NCI-H1930 (cell line): ENCODE measurements at places on chromosomes 2 and 18.

GRCh38 chr18:14942275-14942674 is 194.3 kb downstream of the ANKRD30B start:
- DNase-seq, result no peak

GRCh38 chr2:218137514-218137913 is 11.7 kb downstream of the CXCR2 start:
- DNase-seq, result no peak

DNA sequence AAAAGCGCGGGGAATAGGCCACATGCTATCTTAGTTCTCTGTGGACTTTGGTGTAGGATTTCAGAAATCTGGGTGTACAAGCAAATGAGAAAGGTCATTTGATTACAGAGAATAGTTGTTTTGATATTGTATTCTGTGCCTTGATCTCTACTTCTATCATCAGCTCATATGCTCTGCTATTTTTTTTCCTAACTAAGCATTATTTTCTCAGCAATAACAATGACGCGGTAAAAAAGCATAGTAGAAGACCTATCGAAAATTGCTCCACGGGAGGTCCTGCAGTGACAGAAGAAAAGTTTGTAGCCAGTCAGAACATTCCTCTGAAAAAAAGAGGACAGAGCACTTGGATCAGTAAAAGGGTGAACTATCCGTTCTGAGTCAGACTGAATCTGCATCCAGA is 2.8 kb upstream of the SETBP1 start:
- no peak for DNase-seq

DNA sequence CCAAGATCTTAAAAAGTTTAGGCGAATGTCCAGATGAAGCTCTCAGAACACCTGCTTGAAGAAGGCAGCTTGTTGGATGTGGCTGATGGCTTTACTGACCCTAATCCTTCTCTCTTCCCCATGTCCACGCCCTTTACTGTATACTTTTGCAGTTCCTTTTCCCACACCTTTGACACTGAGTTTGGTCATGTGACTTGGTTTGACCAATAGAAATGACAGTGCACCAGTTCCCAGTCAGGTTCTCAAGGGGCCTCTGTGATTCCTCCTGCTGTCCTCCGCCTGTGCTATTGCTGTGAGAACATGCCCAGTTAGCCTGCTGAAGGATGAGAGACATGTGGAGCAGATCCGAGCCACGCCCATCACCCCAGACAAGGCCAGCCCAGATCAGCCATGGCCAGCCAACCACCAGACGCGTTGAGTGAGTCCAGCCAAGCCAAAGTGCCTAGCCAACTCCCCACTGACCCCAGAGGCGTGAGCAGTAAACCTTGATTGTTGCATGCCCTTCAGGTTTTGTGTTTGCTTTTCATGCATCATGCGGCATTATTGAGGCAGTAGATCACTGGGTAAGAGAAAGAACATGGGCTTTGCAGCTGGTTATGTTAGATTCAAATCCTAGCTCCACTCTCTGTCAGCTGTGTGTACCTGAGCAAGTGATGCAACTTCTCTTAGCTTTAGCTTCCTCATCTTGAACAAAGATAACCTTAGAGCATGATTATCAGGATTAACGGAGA is 258.0 kb upstream of the SIX2 start:
- DNase-seq, result no peak

GRCh38 chr18:24530630-24531111 is 70.2 kb downstream of the HRH4 start:
- no peak for DNase-seq

DNA sequence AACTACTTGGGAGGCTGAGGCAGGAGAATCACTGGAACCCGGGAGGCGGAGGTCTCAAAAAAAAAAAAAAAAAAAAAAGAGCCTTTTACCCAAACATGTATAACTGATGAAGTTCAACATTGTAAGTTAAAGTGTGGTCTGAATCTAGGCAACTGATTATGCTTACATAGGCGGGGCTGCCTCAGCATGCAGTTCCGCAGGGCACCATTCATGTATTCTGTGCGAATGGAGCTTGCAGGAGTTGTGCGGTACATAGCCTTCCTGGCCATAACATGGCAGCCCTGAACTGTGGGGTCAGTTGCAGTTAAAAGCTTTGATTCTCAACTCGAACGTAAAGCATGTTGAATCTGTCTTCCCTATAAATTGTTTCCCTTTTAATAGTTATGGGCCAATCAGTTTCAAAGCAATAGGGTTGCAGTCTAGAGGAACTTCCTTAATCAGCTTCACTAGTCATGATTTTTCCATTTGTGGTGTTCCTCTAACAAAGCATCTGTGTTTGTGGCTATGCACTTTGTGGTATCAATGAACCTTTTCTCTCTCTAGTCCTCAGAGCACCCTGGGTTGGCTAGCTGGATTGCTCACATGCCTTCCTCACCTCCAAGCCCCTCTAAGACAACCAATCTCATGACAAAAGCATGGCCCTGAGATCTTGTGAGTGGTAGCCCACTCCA is 30.6 kb upstream of the CEP68 start:
- DNase-seq, result no peak

GRCh38 chr18:12441475-12442034 is 33.8 kb downstream of the PRELID3A start:
- DNase-seq, result no peak

- no peak for DNase-seq
Observed at GRCh38 chr2:149562324-149562723, 25.3 kb downstream of the MMADHC start.

- DNase-seq, result no peak
Observed at GRCh38 chr18:2444201-2444875, 127.0 kb downstream of the METTL4 start.

DNA sequence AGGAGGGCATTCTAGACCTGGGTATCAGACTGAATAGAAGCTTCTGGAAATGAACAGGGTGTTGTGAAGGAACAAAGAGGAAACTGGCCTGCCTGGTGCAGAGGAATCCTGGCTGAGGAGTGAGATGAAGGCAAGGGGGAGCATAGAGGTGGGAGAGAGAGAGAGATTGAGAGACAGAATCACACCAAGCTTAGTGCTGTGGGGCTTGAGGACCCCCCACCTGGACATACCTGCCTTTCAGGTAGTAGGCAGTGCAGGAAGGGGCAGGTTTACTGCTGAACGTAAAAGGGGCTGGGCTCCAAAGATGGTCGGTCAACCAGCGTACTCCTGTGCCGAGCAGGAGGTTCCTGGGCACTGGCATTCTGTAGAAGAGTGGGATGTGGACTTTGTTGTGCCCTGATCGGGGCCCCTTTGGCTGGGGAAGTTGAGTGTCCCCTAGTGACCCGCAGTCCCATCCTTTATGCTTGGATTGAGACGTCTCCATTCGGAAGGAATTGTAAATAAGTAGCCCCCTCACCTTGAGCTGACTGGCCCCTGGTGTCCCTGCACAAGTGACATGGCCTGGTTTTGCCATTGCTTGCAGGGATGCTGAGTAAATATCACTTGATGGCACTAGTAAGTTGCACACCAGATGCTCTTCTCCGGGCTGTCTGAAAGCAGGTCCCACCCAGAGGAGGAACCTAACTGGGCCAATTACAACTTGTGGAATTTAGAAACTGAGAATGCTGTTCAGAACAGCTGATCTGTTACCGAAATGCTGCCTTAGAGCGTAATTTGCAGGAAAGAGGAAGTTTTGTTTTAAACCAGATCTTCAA is 1.4 kb downstream of the UBE2F start:
- DNase-seq, result no peak

GRCh38 chr2:139214801-139215200 is 434.6 kb upstream of the NXPH2 start:
- DNase-seq, result no peak

DNA sequence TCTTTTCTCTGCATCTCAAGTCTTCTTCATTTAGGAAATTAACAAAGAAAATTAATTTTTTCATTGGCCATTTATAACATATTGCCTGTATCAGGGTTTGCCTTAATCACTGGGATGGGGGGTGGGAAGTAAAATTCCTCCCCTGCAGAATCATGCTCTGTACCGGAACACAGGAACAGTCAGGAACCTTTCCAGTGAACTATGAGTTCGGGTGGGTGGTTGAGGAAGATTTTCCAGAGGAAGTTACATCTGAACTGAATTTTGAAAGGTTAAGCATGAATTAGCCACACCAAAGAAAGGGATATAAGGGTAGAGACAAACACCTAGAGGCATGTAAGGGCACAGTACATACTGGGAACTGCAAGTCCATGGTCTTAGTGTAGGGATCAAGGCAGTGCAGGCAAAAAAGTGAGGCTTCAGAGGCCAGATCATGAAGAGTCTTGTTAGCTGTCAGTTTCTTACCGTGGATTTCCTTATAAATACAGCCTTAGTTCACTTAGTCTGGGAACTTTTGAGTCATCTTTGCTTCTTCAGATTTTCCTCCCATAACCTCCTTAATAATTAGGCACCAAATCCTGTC is 55.6 kb downstream of the FAM117B start:
- no peak for DNase-seq

GRCh38 chr2:8954990-8955389 is 48.5 kb downstream of the MBOAT2 start:
- DNase-seq, result no peak

DNA sequence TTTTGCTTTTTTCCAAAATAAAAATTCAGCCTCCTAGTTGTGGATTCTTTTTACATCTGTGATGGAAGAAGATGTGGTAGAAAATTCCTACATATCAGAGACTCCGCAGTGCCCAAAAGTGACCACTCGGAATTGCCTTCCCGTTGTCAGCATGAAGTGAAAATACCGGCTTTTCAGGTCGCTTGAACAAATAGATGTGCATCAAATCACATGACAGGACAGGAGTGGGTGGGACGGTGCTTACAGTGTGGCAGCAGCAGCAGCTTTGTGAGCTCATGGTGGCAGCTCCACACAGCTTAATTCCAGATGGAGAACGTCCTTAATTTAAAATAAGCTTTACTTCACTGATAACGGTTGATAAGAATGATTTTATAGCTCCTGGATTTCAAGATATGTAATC is 20.3 kb downstream of the SALL3 start:
- DNase-seq, result no peak

- no peak for DNase-seq
Observed at GRCh38 chr2:111046670-111047069, 74.0 kb upstream of the BCL2L11 start.

DNA sequence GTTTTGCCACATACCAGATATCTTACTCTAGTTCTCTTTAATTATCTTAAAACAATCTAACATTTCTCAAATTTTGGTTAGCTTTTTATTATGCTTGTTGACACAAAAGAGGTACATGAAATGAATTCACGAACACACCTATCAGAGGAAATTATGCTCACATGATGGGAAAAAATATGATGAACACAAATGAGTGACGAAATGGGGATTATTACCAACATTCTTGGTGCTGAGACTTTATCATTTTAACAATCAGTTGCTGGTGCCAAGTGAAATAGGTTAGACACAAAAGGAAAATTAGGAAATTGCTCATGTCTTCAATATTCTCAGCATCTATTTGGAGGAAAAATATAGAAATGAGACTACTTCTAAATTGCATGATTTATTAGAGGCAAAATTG is 944.7 kb upstream of the NRXN1 start:
- DNase-seq, result no peak

DNA sequence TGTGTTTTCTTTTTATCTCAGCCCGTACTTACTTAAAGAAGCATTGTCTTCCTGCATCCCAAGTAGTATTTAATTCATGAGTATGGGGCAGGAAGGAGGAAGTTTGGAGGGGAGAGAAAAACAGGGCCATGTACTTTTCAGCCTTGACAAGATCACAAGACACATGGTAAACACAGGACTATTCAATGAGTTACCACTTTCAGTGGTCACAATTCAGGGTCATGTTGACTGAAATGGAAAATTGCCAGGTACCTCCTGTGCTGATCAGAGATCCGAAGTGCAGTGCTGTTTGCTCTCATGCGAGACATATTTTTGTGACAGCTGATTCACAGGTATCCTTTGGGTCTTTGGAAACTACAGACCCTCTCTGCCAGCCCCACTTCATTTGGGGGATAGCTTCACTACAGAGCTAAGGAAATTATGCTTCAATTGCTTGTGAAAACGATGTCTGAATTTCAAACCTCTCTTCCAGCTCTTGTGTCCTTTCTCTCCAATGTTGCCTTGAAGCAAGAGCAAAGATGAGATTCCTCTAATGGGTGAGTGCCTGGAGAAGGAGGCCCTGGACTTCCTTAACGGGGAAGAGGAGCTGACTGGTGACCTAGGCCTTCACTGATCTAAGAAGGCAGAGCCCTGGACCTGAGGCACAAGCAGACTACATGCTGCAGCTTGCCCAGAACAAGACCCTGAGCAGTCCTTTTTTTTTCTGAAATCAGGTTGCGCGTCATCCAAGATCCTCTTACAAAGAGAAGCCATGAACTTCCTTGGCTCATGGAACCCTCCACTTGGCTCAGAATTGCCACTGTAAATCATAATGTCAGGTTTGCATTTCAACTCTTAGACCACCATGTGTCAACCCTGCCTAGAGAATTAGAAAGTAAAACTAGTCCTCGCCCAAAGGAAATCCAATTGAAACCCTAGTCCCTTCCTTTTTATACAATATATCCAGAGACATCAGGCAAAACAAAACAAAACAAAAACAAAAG is 44.1 kb downstream of the EVA1A start:
- DNase-seq, result no peak

GRCh38 chr2:170525566-170525900 is 189.6 kb upstream of the SP5 start:
- no peak for DNase-seq

- DNase-seq, result no peak
Observed at GRCh38 chr2:176805345-176805744, 407.2 kb upstream of the HNRNPA3 start.

- DNase-seq, result no peak
Observed at GRCh38 chr2:130302164-130302886, 40.4 kb upstream of the IMP4 start.

DNA sequence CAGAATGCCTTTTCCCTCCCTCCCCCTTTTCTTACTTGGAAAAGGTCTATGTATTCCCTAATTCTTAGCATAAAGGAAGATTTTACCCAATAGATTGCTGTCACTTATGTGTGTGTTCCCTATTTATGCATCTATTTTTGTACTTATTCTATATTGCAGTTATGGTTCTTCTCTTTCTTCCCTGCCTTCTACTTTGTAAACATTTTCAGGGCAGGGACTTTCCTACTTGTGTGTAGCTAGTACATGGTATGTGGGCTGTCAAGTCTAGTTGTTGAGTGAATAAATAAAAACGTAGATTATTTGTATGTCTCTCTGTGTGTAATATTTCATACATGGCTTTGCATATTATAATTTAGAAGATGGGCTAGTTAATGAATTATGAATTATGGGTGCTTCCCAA is 45.3 kb downstream of the PSMD14 start:
- DNase-seq, result no peak

DNA sequence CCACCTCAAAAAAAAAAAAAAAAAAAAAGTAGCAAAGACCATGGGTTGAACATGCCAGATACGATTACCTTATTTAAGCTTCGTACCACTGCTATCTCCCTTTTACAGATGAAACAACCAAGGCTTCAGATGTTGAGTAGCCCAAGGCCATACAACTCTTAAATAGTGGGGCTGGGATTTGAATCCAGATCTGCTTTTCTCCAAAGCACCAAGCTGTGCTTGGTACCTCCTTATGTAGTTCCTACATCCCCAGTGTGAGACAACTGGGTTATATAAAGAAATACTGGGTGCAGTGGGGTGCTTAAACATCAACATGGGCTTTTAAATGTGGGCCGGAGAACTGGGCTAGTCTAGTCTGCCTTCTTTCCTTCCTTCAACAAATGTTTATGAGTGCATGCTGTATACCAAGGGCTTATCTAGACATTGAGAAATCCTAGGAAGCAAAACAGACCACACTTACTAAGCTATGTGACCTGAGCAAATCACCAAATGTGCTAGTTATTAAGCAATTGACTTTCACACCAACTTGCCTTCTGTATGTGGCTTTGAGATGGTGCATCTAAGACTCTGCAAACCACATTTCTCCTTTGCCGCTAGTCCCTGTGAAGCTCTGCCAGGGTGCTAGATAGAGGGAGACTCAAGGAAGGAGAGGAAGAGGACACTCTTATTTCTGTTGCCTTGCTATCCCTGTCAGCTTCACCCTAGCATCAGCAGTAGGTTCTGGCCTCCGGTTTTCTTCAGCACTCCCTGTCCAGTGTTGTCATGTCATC is 206.8 kb upstream of the FBXO11 start:
- no peak for DNase-seq
